Kidney (tissue), 22 donors: ENCODE measurements at places on chromosomes 16 and 17. TPM values are rescaled to one million over a fixed set of nuclear protein-coding genes. Genes with fewer than 3 reads are reported as not detected.

DNA sequence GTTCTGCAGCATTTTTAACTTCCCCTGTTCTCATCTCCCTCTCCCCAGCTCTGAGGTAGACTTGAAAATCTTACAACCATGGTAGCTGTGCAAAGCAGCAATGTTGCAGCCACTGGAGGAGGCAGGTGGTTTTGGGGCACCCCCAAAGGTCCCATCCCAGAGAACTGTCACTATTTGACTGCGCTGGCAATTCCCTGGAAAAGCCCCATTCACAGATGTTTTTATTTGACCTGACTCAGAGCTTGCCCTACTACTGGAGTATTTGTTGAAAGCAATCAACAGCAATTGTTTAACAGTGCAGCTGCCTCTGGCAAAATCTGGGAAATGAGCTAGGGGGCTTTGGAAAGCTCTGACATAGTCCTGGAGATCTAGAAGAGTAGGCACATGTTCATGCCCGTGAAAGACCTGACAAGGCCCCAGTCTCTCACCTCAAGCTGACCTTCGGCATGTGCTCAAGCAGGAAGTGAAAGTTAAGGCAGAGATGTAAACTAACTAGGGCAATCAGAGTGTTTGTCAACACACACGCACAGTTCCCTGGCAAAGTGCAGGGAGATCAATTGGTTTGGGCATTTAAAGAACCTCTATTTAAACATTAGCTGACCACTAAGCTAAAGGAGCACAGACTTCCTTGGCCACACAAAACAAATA, 19.7 kb upstream of the PIK3R5 start:
- no peak for DNase-seq

- no peak for DNase-seq
Measured at GRCh38 chr17:2263183-2264066, 40.2 kb downstream of the SMG6 start.

- peak; percentile 92 for DNase-seq
Measured at GRCh38 chr17:78343187-78343542, 16.7 kb downstream of the SOCS3 start.

GRCh38 chr17:59668816-59669215, 38.4 kb downstream of the PTRH2 start:
- DNase-seq: peak; percentile 42

DNA sequence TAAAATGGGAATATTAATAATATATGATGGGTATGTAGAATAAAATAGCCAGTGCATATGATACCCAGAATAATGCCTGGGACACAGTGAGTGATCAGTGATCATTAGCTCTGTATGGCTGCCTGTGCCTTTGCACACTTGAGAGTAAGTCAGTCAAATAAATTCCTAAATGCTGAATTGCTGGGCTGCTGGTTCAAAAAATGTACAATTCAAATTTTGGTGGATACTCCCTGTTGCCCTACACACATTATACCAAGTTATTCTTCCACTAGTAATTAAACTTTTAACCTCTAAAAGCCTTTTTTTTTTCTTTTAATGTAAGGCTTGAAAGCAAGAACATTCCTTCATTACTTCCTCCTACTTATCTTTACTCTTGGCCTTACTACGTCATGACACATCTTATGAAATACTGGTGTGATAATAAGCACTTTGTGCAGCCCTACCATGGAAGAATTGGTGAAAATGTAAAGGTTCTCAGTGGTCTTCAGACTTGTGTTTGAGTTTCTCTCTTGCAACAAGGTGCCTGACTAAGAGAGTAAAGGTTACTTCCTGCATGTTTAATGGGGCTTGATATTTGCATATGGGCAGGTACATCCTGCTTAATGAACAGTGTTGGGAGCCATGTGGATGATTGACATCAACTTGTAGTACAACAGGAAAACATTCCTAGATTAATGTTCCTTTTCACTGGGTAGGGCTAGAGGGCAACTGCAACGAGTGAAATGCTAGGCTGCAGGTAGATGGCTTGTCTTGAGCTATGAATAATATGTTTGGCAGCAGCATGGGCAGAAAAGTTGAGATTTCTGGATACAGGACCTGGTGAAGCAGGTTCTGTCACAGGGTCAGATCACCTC, 84.3 kb downstream of the PRKCA start:
- peak; percentile 88 for DNase-seq

- no peak for DNase-seq
Measured at GRCh38 chr16:67897231-67897630, 4.2 kb downstream of the PSKH1 start.

DNA sequence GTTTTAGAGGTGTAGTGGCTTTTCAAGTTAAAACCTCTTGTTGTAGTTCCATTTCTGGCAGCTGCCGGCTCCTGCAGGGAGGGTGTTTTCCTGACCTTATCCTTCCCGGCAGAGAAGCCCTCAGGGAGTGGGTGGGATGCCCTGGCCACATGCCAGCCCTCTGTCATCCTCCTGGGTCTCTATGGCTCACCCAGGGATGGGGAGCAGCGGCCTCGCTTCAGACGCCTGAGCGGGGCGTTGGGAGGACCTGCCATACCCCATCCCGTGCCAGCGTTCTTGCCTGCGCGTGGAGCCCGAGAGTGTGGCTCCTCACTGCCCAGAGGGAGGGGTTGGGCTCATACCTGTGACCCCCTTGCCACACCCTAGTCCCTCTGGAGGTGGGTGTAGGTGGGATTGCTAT, 11.9 kb downstream of the KCNJ12 start:
- no peak for DNase-seq

- DNase-seq: peak; percentile 44
Measured at GRCh38 chr16:69089091-69089910, 16.2 kb upstream of the HAS3 start.

DNA sequence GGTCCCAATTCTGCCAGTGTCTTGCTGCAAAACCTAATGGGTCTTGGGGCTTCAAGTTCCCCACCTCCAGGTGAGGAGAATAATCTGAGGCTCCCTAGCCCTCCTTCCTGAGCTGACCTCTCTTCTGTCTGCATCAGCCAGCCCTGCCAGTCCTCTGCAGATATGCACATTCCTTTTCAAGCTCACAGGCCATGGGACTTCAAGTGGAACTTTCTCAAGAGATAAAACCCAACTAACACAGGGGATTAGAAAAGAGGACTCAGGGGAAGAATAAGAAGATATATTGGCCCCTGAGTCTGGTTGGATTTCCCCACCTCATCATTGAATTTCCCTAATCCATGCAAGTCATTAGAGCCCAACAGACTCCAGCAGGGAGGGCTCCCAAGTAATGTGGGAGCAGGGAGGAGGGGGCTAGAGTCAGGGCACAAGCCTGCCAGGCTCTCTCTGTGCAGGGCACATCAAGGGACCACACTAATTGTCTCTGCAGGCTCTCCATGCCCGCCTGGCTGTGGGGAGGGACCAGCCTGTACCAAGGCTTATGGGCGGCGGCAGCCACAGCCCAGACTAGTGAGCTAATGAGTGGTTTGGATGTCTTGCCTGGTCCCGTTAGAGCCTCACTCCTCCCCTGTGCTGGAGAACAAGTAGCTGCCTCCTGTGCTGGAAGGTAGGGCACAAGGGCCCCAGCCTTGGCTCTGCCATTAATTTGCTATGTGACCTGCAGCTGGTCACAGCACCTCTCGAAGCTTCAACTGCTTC, 1.2 kb downstream of the KRT14 start:
- DNase-seq: no peak

- DNase-seq: peak; percentile 86
Measured at GRCh38 chr16:75433732-75434413, 570 bp upstream of the CFDP1 start.

GRCh38 chr17:48506246-48506645, 24.6 kb downstream of the HOXB1 start:
- DNase-seq: no peak

GRCh38 chr16:78812582-78812981, 713.1 kb downstream of the WWOX start:
- DNase-seq: no peak

GRCh38 chr16:4902038-4902437, 34.9 kb downstream of the PPL start:
- DNase-seq: no peak

DNA sequence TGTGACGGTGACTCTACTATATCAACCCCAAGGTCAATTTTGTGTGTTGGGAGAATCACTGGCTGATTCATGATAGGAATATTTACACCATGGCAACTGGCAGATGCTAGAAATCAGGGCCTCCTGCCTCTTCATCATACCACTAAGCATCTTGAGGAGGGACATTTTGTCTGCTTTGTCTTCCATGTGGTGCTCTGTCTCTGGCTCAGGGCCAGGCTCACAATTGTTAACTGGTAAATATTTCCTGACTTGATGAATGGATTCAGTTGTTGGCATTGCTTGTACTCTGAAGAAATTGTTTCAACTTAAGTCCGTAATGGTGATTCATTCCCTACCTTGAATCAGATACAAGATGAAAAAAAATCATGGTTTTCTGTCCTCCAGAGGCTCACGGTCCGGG, 292.7 kb downstream of the HAPSTR1 start:
- DNase-seq: no peak

- DNase-seq: no peak
Measured at GRCh38 chr16:12267491-12267890, 291.0 kb downstream of the SNX29 start.

GRCh38 chr16:53065461-53066061, 10.8 kb downstream of the CHD9 start:
- DNase-seq: no peak

DNA sequence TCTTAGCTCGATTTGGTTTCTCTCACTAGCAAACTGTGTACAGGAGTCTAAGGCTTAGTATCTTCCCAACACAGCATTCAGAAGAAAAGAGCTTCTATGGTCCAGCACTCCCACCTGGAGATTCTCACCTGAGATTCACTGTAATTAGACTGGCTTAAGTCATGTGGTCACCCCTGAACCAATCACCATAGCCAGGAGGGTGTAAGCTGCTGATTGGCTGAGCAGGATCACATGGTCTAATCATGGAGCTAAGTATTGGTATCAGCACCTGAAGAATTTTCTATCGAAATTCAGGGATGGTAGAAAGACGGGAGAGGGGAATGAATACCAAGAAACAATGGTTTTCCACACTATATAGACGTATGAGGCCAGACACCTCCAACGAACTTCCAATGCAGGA, 359.8 kb upstream of the ERCC4 start:
- DNase-seq: no peak

GRCh38 chr16:75702242-75702641, 981 bp upstream of the DUXB start:
- no peak for DNase-seq

IL17C gene
- total RNA-seq: not detected

CDH11 gene
- 44.9 TPM for total RNA-seq

CDR2L gene
- total RNA-seq: 29.3 TPM

NPIPA8 gene
- total RNA-seq: 4.8 TPM

SPNS3 gene
- 1.4 TPM for total RNA-seq

HSDL1 gene
- total RNA-seq: 13.3 TPM
